Choroid plexus epithelial cell (primary cell): ENCODE measurements at places on chromosomes 12 and 14.
A peak's percentile ranks its signal among the peaks of the same experiment; 100 is the strongest.

DNA sequence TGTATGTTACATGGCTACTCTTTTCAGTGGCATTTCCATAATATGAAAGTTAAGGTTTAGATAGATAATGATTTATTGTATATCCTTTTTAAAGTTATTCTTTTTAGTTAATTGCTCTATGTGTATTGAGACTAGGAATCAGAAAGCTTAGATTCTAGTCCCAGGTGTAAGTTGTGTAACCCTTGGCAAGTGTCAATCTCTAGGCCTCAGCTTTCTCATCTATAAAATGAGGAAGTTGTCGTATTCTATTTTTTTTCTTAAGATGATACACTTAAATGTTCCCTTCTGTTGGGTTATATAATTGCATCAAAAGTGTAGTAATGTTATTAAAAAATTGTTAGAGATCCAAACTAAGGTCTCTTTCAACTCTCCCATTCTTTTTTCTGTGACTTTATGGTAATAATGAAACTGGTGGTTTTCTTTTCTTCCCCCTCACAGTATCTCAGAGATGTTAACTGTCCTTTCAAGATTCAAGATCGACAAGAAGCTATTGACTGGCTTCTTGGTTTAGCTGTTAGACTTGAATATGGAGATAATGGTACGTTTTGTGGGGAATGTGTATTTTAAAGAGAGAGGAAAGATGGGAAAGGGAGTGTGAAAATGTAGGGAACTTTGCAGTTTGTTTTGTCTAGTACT lies 4.1 kb downstream of the RTRAF start:
- no peak for DNase-seq

- no peak for DNase-seq
Observed at GRCh38 chr12:23290627-23291330, 658.7 kb downstream of the SOX5 start.

- no peak for DNase-seq
Observed at GRCh38 chr12:109529691-109530640, 43.3 kb downstream of the MMAB start.

GRCh38 chr12:2453761-2454090 lies 341.0 kb upstream of the FKBP4 start:
- no peak for DNase-seq

- DNase-seq = peak; percentile 20
Observed at GRCh38 chr14:99430491-99430890, 50.2 kb downstream of the SETD3 start.

- DNase-seq = no peak
Observed at GRCh38 chr14:49637534-49638078, 2.6 kb upstream of the DNAAF2 start.

- no peak for DNase-seq
Observed at GRCh38 chr12:68206446-68206845, 19.2 kb downstream of the IL26 start.

GRCh38 chr14:74407021-74407800 lies 18.8 kb downstream of the SYNDIG1L start:
- DNase-seq = no peak

GRCh38 chr14:43803076-43803689 lies 703.9 kb downstream of the FSCB start:
- no peak for DNase-seq

DNA sequence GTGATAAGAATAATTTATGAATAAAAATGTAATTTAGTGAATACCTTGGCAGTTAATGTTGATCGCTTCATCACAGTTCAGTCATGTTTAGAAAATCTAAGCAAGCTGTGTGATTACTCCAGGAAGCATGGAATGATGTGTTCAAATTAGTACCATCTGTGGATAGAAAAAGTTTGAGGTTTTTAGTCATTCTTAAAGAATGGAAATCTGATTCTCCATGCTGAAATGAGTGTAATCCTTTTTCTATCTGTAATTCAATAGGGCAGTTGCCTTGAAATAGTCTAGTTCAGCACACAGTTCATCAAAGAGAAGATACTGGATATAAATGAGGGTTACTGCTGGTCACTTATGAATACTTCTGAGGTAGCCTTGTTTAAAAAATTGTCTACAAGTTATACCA lies 127.2 kb upstream of the MYF6 start:
- DNase-seq = peak; percentile 94

- DNase-seq = peak; percentile 96
Observed at GRCh38 chr14:84087986-84088531, 1441.9 kb upstream of the FLRT2 start.

DNA sequence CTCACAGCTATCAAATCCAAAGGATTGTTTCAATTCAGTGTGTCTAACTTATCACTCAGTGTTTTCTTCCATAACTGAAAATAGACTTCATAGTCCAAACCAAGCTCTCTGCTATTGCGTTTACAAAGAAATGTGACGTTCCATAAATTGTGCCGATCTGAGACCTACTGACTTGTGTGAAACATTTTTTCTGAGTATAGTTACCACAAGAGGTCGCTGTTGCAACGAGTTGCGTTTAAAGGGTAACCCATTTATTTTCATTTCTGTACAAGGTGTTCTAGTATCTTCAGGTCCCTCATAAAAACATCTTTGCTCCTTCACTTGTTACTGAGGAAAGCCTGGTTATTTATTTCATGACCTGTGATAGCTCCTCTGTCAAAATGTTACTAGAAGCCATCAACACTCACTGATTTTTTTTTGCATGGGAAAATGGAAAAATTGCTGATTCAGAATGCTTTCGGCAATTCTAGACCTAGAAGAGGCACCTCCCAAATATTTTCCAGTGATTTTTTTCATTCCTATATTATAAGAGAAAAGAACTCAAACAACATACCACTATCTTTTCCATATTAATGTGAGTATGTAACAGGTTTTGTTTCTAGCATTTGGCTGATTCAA lies 60.9 kb upstream of the OR4E1 start:
- peak; percentile 58 for DNase-seq

GRCh38 chr12:29309320-29309902 lies 71.6 kb downstream of the ERGIC2 start:
- peak; percentile 60 for DNase-seq
